AG04450 (cell line): ENCODE measurements at places on chromosomes 6 and 20. TPM values are rescaled to one million over a fixed set of nuclear protein-coding genes. Genes with fewer than 3 reads are reported as not detected.

GRCh38 chr6:159884720-159885119 is 6.1 kb upstream of the MAS1 start:
- DNase-seq = no peak

- no peak for DNase-seq
Observed at GRCh38 chr6:98382246-98382645, 452.1 kb upstream of the POU3F2 start.

Gene PNPLA1
- polyA plus RNA-seq = not detected in 2 replicates

DNA sequence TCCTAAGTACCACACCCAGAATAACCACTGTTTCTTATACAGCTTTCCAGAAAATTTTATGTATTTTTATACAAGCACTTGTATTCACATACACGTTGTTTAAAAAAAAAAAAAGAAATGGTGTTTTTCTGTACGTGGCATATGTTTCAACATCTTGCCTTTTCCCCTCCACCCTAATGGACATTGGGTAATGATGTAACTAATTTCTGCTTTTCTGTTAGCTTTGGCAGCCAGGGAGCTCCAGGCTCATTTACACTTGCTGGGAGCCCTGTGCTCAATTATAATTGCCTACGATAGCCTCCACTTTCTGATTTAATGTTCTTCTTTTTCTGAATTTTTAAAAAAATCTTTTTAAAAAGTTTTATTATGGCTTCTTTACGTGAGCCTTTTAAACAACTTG is 352.4 kb downstream of the UTRN start:
- no peak for DNase-seq

GRCh38 chr6:45678285-45678607 is 300.5 kb upstream of the SUPT3H start:
- DNase-seq = no peak

Gene C6orf52
- 0.63 and 0.74 TPM in 2 replicates for polyA plus RNA-seq

Gene RBM24
- 9.1 and 11.3 TPM in 2 replicates for polyA plus RNA-seq
